ENCODE measurements at places on chromosomes 12 and 14.

- DNase-seq: no peak
Observed at GRCh38 chr12:34126239-34126641, 103.9 kb downstream of the ALG10 start.

DNA sequence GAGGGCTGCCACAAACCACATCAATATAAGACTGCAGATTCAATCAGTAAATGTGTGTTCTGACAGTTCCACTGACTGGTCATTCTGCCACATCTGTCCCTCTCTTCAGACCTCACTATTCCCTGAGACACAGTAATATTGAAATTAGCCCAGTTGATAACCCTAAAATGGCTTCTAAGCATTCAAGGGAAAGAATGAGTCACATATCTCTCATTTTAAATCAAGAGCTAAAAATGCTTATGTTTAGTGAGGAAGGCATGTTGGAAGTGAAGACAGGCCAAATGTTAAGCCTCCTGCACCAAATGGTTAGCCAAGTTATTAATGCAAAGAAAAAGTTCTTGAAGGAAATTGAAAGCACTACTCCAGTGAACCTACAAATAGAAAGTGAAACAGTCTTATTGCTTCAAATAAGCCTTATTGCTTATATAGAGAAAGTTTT is 24.5 kb upstream of the KIF21A start:
- DNase-seq: no peak

DNA sequence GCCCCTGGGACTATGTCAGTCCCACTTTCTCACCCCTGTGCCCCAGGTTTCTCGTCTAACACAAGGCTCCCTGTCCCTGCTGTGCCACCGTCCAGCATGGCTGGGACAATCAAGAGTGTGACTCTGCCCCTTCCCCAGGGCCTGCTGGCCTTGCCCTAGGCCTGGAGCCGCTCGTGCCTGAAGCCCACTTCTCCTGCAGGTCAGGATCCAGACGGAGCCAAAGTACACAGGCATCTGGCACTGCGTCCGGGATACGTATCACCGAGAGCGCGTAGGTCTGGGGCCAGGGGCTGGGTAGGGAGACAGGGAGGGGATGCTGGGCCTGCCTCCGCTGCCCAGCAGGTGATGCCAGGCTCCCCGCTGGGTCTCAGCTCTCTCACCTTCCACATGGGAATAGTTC is 2.8 kb downstream of the SLC25A47 start:
- DNase-seq: no peak

GRCh38 chr14:56808383-56809269 is 1.7 kb downstream of the OTX2 start:
- no peak for DNase-seq

GRCh38 chr14:95360828-95361227 is 41.1 kb upstream of the CLMN start:
- DNase-seq: no peak

- no peak for DNase-seq
Observed at GRCh38 chr12:88327276-88327675, 185.2 kb downstream of the TMTC3 start.

- no peak for DNase-seq
Observed at GRCh38 chr12:12349711-12350665, at the start of gene MANSC1. Gene MANSC1, minus strand, starts transcription at chr12:12350242. Its CDS starts 6,928 bp downstream, at chr12:12343314.

- DNase-seq: no peak
Observed at GRCh38 chr12:105225505-105226015, 10.4 kb downstream of the APPL2 start.

- no peak for DNase-seq
Observed at GRCh38 chr14:61764342-61765122, 2.3 kb downstream of the SNAPC1 start.

DNA sequence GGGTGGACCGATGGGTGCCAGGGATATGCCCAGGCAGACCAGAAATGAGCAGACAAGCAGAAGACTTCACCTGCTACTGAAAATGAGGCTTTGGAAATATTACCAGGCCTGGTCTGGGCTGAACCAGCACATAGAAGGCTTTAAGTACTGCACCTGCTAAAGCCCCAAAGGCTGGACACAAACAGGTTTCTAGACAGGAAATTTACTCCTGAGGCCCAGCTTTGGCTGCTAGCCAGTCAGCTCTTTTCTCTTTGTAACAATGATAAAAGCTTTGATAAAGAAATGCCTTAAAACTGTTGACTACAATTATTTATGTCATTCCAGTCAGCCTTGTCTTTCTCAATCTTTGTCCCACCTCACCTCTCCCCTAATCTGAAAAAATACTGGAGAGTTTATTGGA is 228.9 kb upstream of the EGLN3 start:
- no peak for DNase-seq

GRCh38 chr12:117645473-117645872 is 284.0 kb upstream of the NOS1 start:
- DNase-seq: no peak

DNA sequence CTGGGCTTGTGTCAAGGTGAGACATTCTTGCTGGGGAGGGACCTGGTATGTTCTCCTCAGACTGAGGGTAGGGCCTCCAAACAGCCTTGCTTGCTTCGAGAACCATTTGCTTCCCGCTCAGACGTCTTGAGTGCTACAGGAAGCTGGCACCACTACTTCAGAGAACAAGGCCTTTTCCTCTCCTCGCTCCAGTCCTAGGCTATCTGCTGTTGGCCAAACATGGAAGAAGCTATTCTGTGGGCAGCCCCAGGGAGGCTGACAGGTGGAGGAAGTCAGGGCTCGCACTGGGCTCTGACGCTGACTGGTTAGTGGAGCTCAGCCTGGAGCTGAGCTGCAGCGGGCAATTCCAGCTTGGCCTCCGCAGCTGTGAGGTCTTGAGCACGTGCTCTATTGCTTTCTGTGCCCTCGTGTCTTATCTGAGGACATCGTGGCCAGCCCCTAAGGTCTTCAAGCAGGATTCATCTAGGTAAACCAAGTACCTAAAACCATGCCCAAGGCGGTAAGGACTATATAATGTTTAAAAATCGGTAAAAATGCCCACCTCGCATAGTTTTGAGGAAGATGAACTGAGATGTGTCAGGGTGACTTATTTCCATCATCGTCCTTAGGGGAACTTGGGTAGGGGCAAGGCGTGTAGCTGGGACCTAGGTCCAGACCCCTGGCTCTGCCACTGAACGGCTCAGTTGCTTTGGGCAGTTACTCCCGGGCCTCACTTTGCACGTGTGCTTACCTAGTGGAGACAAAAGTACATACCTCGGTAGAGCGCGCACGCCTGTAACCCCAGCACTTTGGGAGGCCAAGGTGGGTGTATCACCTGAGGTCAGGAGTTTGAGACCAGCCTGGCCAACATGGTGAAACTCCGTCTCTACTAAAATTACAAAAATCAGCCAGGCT is 4.3 kb downstream of the GAPDH start:
- DNase-seq: no peak

GRCh38 chr12:49684310-49684854 is 22.8 kb downstream of the FMNL3 start:
- no peak for DNase-seq

DNA sequence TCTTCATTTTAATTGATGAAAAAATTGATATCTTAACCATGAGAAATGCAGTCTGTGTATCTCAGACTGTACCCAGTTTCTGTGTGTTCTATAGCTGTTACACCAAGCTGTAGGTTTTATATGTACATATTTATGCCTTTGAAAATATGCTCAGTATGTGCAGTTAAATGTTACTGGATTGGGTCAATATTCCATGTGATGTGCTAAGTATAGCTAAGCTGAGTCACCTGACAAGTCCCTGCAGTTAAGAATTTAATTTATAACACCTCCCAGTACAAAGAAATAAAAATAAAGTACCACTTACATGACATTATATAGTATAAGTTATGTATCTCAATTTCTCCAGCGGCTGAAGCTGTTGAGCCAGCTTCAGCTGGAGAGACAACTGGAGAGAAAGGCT is 984.0 kb downstream of the GALC start:
- DNase-seq: no peak

DNA sequence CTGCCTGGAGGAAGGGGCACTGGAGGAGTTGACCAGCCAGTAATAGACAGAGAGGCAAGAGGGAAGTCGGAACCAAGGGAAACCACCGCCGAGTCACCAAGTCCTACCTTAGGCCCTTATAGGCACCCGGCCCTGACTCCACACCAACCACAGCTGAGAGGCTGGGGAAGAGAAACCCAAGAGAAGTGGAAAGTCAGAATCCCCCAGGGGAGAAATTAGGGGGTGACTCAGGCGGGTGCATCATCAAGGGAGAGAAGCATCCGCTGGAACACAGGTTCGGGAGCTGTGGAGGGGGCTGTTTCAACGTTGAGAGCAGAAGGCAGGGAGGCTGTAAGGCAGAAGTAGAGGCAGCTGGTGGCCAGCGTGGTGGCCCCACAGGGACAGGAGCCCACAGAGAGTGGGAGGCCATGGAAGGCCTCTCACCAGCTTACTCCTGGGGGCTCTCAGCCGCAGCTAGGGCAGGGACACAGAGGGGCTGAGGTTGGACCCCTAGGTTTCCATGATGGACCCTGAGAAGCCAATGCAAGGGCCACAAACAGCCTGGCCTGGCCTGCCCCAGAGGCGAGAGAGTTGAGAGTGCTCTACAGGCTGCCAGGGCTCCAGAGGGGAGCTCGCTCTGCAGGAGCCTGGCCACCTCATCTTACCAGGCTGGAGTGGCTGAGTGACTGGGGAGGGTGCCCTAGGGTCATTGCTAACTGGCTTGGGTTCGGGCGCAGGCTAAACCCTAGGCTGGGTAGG is 1.4 kb upstream of the TRMT61A start:
- DNase-seq: no peak

DNA sequence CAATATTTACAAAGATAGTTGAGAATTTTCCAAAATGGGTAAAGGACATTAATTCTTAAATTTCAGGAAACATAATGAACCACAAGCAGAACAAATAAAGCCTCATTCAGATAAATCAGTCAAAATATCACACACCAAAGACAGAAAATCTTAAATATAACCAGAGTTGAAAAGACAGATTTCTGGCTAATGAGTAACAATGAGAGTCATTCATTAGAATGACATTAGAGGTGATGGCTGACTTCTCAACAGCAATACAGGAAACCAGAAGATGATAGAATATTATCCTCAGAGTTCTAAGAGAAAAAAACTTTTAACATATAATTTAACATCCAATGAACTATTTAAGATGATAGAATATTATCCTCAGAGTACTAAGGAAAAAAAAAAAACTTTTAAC is 124.2 kb downstream of the DENND5B start:
- no peak for DNase-seq

DNA sequence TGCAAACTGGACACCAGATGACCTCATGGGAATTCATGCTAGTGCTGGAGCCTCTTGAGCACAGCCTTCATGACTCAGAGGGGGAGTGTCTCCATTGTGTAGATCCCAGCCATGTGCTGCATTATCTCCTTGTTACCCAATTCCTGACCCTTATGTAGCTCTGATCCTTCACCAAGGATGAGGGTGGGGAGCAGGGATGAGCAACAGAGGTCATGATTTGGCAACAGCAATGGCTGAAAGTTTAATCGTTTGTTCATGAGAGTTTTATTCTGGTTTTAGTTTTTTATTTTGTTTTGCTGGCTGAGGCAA is 9.5 kb upstream of the BDKRB1 start:
- DNase-seq: no peak

DNA sequence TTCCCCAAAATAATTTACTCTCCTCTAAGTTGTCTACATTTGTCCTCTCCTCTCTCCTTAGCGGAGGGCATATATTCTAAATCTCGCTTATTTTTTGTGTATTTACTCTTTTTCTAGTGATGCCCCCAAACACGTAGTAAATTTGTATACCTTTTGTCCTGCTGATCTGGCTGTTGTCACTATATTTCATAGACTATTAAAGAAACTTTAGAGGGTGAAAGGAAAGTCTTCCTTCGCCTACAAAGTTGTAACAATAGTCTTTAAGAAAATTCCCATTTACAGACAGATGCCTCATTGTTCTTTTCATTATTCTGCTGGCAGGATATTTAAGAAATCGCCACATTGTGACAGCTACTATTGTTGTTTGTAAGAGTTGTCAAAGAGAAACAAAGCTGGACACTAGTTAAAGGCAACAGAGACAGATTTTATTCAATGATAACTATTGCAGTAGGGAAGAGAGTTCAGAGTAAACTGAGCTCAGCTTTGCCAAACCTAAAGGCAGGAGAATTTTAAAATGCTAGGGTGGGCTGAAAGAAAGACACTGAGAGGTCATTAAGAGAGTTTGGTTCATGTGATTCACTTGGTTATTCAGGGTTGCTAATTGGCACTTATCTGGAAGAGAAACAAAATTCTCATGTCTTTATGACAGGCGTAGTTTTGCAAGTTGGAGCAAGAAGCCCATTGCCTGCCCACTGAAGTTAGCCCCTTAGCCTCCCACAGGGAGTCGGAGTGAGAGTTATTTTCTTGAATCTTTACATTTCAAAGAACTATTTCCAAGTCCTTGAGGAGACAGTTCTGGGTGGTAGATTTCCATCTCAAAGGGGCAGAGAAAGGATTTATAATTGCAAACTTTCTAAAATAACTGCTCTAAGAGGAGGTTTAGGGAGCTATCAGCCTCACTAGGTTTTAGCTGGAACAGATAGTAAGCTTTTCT is 1272.5 kb upstream of the SEL1L start:
- no peak for DNase-seq

- no peak for DNase-seq
Observed at GRCh38 chr14:102915292-102916110, 7.0 kb upstream of the AMN start.

- DNase-seq: no peak
Observed at GRCh38 chr14:49962621-49963020, 69.7 kb downstream of the ARF6 start.

DNA sequence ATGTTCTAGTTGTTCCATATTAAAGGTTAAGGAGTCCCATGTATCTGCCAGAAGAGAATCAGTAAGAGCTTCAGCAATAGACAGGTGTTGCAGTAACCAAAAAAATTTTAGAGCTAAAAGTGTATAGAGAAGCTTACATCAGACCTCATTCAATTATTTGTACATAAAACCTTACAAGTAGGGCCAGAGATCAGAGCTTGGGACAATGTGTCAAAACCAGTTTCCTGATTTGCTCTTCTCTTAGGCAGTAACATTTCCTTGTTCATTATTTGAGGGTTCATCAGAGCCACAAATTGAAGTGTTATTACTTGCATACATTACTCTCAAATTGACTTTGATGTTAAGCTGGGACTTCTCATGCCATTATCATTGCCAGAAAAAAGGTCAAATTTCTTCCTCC is 55.5 kb upstream of the ATXN7L3B start:
- DNase-seq: no peak

- no peak for DNase-seq
Observed at GRCh38 chr12:121713257-121713777, 765 bp downstream of the TMEM120B start.

- no peak for DNase-seq
Observed at GRCh38 chr14:77111021-77111420, 13.0 kb downstream of the CIPC start.

GRCh38 chr12:116053479-116054200 is 223.9 kb downstream of the MED13L start:
- DNase-seq: no peak
